CD4-positive, alpha-beta T cell (primary cell): ENCODE measurements at places on chromosomes 2 and 18.

GRCh38 chr2:123747326-123747725 lies 277.8 kb upstream of the CNTNAP5 start:
- no peaks in the 10 kb centered on the region for H3K4me1 ChIP-seq
- no peak for DNase-seq
- H3K4me3 ChIP-seq: no peak overlapping the region

DNA sequence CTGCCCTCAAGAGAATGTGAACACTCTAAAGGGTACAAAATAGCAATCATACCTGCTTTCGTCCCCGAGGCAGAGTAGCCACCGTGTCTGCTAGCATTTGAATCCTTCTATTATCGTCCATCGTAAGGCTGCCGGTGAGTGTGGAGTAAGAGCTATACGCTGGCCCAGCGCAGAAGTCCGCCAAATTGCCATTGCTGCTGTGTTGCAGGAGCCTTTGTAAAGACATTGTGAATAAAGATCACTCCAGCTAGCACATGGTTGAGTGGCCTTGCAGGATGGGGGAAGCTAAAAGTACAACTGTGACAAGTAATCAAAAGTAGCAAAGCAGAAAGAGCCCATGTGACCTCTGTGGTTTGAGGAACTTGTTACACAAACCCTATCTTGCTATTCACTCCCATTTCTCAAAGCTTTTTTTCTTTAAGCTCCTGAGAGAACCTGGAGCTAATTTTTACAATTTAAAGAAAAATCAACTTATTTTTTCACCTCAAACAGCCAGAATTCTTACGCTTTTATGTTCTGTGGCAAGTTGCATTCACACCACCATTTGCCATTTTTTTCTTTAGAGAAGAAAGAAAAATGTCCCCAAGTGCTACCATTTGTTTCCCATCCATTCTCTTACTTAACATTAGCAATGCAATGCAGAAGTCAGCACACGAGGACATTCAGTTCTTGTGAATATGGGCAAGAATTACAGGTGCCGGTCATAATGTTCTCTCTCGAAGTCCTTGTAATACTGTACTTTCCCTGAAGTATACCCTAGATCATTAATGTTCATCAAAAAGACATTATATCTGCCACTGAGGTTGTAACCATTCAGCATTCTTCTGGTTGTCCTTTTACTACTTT lies at the start of gene CYTIP:
Gene CYTIP (minus strand): TSS at position 295 of the 846 bp plus-strand sequence. CDS start 69 bp downstream, at position 226.
- H3K27ac ChIP-seq: peak within 1 kb of the TSS; percentile 97
- H3K27me3 ChIP-seq: no peaks in the 10 kb centered on the region
- peak within 1 kb of the TSS; percentile 72 for H3K4me3 ChIP-seq
- peaks cover 9% of the 10 kb centered on the region for H3K4me1 ChIP-seq
- H3K36me3 ChIP-seq: peaks cover 16% of the 10 kb centered on the region

DNA sequence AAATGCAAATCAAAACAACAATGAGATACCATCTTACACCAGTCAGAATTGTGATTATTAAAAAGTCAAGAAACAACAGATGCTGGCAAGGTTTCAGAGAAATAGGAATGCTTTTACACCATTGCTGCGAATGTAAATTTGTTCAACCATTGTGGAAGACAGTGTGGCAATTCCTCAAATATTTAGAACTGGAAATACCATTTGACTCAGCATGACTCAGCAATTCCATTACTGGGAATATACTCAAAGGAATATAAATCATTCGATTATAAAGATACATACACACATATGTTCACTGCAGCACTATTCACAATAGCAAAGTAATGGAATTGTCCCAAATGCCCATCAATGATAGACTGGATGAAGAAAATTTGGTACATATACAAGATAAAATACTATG lies 516.7 kb downstream of the ERBB4 start:
- no peak overlapping the region for H3K4me3 ChIP-seq
- H3K4me1 ChIP-seq: no peaks in the 10 kb centered on the region

DNA sequence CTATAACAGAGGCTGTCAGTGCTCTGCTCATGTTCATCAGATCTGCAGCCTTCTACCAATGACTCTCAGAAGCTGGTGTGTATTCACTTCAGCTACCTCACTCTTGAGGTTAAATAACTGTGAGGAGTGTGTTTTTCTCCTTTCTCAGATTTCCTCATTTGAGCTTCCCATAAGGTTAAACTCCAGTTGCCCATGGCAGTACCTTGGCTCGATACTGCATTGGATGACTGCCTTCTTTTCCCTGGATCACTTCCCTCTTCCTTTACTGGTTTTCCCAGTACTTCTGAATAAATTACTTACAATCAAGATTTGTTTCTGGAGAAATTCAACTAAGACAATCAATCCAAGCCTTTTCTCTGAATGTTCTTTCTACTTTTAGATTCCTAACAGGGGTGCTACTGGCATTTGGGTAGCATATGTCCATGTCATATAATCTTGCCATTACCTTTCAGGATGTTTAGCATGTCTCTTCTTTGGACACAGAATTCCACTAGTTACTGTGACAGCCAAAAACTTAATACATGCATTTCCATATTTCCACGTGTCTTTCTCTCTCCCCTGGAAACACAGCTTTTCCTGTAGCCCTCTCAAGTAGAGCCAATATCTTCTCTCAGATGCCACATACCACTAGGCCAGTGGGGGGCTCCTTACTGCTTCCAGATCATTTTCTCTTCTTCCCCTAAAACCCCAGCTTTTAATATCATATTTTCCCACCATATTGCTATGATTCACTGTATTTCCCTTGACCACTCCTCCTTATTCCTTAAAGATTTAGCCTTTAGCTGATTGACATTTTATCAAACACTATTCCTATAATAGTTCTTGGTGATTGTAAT lies 15.0 kb upstream of the SPOPL start:
- no peak overlapping the region for H3K27ac ChIP-seq
- no peaks in the 10 kb centered on the region for H3K36me3 ChIP-seq
- DNase-seq: no peak
- H3K4me3 ChIP-seq: no peak overlapping the region
- H3K27me3 ChIP-seq: no peaks in the 10 kb centered on the region

DNA sequence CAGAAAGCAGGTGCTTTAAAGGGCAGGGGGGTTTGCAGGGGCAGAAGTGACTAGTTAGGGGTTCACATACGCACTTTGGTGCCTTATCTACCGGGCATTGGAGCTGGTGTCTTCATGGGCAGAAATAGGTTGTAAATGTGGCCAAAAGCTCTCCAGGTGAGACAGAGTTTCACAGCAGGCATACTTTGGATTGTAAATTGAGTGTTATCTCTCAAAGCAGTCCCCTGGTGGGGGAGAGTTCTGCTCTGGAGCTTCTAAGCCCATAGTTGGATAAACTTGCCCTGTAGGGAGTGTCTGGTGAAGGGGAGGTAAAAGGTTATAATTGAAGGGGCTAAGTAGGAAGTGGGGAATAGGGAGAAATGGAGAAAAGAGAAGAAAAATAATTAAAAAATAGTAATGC lies 43.1 kb downstream of the COL4A3 start:
- no peak for DNase-seq
- peaks cover 4% of the 10 kb centered on the region for H3K27me3 ChIP-seq
- no peak overlapping the region for H3K4me3 ChIP-seq
- no peaks in the 10 kb centered on the region for H3K36me3 ChIP-seq
- no peaks in the 10 kb centered on the region for H3K4me1 ChIP-seq
